Neural crest cell (in vitro differentiated cells): ENCODE measurements at places on chromosomes 7 and 10.

DNA sequence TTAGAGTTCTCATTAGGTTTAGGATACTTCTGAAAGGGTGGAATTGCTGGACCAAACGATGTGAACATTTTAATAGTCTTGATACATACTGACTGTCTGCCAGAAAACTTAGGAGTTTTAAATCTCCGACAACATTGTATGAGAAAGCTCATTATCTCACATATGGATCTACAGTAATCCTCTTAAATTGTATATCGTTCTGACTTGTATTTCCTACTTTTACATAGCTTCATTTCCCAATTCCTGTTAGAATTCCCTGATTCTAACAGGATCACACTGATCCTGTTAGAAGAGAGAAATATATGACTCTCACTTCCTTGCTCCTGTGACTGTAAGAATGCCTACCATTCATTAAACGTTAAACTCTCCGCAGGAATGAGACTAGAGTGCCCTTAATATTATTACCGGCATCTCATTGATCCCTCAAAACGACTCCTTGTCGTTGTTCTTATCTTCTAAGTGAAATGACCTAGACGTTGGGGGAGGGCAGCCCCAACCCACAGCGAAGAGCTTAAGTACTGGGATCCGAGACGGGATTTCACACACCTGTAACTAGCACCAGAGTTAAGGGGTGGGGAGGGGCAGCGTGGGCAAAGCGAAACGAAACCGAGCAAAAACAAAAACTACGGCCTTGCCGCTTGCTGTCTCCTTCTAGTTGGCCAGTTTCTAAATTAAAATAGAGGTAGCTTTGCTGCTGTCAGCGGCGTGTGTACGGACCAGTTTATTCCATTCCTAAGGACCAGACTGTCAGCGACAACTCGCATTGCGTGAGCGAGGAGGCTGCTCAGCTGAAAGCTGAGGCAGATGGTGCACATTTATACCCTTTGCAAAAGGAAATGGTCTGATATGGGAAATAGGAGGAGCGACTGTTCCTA lies 678 bp upstream of the TMEM106B start:
- H3K27me3 ChIP-seq, result peaks cover 54% of the 10 kb centered on the region
- H3K4me3 ChIP-seq, result peak overlapping the region; percentile 94
- H3K36me3 ChIP-seq, result no peaks in the 10 kb centered on the region
- H3K27ac ChIP-seq, result peak overlapping the region; percentile 73
- peaks cover 23% of the 10 kb centered on the region for H3K4me1 ChIP-seq
- DNase-seq, result no peak

GRCh38 chr7:4240042-4240441 lies 442.1 kb upstream of the FOXK1 start:
- H3K27ac ChIP-seq, result no peak overlapping the region
- H3K36me3 ChIP-seq, result peaks cover 12% of the 10 kb centered on the region
- no peaks in the 10 kb centered on the region for H3K27me3 ChIP-seq
- DNase-seq, result no peak

- H3K4me1 ChIP-seq, result peaks cover 28% of the 10 kb centered on the region
- H3K36me3 ChIP-seq, result peaks cover 14% of the 10 kb centered on the region
- no peak overlapping the region for H3K4me3 ChIP-seq
- H3K27ac ChIP-seq, result no peak overlapping the region
- DNase-seq, result no peak
Measured at GRCh38 chr10:29636178-29636577, 1.4 kb upstream of the SVIL start.

- no peak overlapping the region for H3K27ac ChIP-seq
- H3K27me3 ChIP-seq, result peaks cover 62% of the 10 kb centered on the region
- no peak for DNase-seq
Measured at GRCh38 chr10:123621916-123622315, 44.2 kb upstream of the GPR26 start.

GRCh38 chr10:70943841-70944466 lies 55.6 kb upstream of the PCBD1 start:
- no peak overlapping the region for H3K27ac ChIP-seq
- H3K4me1 ChIP-seq, result no peaks in the 10 kb centered on the region
- H3K36me3 ChIP-seq, result no peaks in the 10 kb centered on the region
- DNase-seq, result no peak
- H3K4me3 ChIP-seq, result no peak overlapping the region
- no peaks in the 10 kb centered on the region for H3K27me3 ChIP-seq

- peak overlapping the region; percentile 50 for H3K27ac ChIP-seq
- H3K4me3 ChIP-seq, result no peak overlapping the region
- DNase-seq, result no peak
Measured at GRCh38 chr10:124998624-124999291, 56.8 kb downstream of the ZRANB1 start.

- H3K4me3 ChIP-seq, result no peak overlapping the region
- H3K36me3 ChIP-seq, result no peaks in the 10 kb centered on the region
- H3K27ac ChIP-seq, result no peak overlapping the region
Measured at GRCh38 chr7:17126413-17127268, 171.8 kb upstream of the AHR start.

- no peaks in the 10 kb centered on the region for H3K27me3 ChIP-seq
- H3K36me3 ChIP-seq, result no peaks in the 10 kb centered on the region
- H3K4me1 ChIP-seq, result no peaks in the 10 kb centered on the region
- H3K27ac ChIP-seq, result no peak overlapping the region
- DNase-seq, result no peak
- no peak overlapping the region for H3K4me3 ChIP-seq
Measured at GRCh38 chr7:54260941-54261371, 281.2 kb upstream of the VSTM2A start.

- H3K4me1 ChIP-seq, result no peaks in the 10 kb centered on the region
- H3K27me3 ChIP-seq, result no peaks in the 10 kb centered on the region
- no peak for DNase-seq
- H3K27ac ChIP-seq, result peak overlapping the region; percentile 43
- peaks cover 3% of the 10 kb centered on the region for H3K36me3 ChIP-seq
- no peak overlapping the region for H3K4me3 ChIP-seq
Measured at GRCh38 chr10:80878330-80878729, 340.6 kb downstream of the SH2D4B start.

DNA sequence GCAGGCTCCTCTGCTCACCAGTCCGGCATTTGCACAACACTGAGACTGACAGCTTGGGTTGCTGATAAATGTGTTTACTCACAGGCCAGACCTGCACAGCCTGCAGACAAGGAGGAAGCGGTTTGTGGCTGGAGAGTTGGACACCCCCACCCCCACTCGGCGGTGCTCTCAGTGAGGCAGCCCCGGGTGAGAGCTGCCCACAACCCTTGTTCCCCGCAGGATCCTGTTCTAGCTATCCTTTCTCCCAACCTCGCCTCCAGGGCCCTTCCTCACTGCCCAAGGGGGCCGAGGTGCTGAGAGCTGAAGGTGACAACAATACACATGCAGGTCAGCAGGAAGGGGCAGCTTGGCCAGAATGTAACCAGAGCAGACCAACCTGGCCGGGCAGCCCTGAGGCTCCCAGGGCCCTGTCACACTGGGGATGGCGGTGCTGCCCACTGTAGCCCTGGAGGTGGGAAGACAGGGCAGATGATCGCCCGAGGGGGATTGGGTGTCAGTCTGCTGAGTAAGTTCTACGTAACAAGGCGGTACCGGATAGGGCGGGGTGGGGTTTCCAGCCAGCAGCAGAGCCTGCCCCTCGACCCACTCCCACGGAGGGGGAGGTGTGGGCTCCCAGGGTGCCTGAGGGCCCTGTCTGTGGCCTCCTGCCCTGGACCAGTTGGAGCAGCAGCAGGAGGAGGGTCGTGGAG lies 2.1 kb upstream of the ADAM8 start:
- H3K4me1 ChIP-seq, result peaks cover 3% of the 10 kb centered on the region
- H3K27ac ChIP-seq, result peak overlapping the region; percentile 27
- no peak overlapping the region for H3K4me3 ChIP-seq
- no peak for DNase-seq
- H3K27me3 ChIP-seq, result peaks cover 19% of the 10 kb centered on the region
- H3K36me3 ChIP-seq, result no peaks in the 10 kb centered on the region

- no peaks in the 10 kb centered on the region for H3K27me3 ChIP-seq
- no peak for DNase-seq
- no peak overlapping the region for H3K27ac ChIP-seq
- peaks cover 10% of the 10 kb centered on the region for H3K36me3 ChIP-seq
- H3K4me3 ChIP-seq, result peak overlapping the region; percentile 36
Measured at GRCh38 chr7:1927937-1928644, 258.0 kb downstream of the ELFN1 start.

DNA sequence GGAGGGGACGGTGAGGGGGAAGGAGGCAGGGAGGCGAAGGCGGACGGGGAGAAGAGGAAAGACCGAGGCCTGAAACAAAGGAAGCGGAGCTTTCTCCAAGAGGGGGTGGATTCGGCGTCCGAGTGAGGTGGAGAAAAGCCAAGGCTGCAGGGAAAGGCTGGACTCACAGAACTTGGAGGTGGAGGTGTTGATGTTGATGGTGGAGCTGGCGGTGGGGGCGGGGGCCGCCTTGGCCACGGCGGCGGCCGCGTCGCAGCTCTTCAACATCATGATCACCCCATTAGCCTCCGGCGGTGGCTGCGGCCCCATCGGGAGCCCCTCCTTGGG lies 578 bp downstream of the CACUL1 start:
- no peaks in the 10 kb centered on the region for H3K36me3 ChIP-seq
- peak overlapping the region; percentile 99 for H3K27ac ChIP-seq
- H3K4me3 ChIP-seq, result peak overlapping the region; percentile 97
- peak; percentile 42 for DNase-seq
